ENCODE measurements at places on chromosomes 1 and 21.

- no peaks in the 10 kb centered on the region for H3K4me1 ChIP-seq
- no peak overlapping the region for H3K27ac ChIP-seq
- no peak for DNase-seq
- no peak overlapping the region for H3K4me3 ChIP-seq
- H3K36me3 ChIP-seq = no peaks in the 10 kb centered on the region
- no peaks in the 10 kb centered on the region for H3K27me3 ChIP-seq
These were observed 25.5 kb upstream of the EPB41 start for GRCh38 chr1:28888915-28889314.

DNA sequence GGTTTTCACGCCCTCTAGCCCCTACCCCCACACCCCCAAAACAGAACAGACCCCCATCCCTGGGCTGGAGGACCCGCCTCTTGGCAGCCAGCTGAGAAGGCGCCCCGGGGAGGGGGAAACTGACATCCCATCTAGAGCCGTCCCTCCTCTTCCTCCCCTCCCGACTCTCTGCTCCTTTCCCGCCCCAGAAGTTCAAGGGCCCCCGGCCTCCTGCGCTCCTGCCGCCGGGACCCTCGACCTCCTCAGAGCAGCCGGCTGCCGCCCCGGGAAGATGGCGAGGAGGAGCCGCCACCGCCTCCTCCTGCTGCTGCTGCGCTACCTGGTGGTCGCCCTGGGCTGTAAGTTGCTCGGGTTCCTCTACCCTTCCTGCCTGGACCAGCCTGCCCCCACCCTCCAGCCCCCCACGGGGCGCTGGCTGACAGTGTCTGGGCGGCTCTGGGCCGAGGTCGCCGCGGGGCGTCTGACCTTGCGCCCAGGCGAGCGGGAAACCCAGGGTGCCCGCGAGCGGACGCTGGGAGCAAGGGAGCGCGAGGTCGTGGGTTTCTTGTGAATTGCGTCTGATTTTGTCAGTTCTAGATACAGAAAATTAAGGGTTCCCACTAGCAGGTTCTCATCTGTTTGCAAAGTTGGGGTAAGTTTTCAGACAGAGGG, 618 bp downstream of the JAM2 start:
- H3K27me3 ChIP-seq = no peaks in the 10 kb centered on the region
- peaks cover 16% of the 10 kb centered on the region for H3K4me1 ChIP-seq
- peak overlapping the region; percentile 85 for H3K4me3 ChIP-seq
- DNase-seq = no peak

DNA sequence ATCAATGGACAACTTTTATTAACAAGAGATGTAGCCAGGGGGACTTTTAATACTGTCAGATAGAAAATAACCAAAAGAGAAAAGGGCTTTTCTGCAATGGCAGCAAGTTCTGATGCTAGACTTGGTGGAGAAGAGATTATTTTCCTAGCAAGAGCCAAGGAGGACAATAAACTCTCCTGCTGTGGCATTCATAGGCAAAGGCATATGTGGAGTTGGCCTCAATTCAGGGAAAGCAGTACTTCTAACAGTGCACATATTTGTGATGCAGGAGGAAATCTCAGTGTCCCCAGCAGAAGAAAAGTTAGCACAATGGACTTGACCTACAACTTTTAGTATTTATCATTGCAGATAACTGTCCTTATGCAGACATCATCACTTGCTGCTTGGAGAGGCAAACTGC, 75.1 kb upstream of the GRIK1 start:
- no peaks in the 10 kb centered on the region for H3K4me1 ChIP-seq
- H3K36me3 ChIP-seq = no peaks in the 10 kb centered on the region
- no peak for DNase-seq
- H3K27me3 ChIP-seq = no peaks in the 10 kb centered on the region
- H3K27ac ChIP-seq = no peak overlapping the region

DNA sequence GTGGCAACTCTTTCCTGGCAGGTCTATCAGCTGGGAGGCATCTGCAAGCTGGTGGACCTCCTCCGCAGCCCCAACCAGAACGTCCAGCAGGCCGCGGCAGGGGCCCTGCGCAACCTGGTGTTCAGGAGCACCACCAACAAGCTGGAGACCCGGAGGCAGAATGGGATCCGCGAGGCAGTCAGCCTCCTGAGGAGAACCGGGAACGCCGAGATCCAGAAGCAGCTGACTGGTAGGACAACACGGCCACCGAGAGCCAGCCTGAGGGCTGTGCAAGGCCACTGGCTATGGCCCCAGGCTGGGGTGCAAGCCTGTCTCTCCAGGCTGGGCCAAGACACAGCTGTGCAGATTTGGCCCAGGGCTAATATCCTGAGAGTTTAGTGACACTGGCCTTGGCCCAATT, 34.2 kb downstream of the PKP1 start:
- H3K4me3 ChIP-seq = no peak overlapping the region
- no peak for DNase-seq
- H3K36me3 ChIP-seq = no peaks in the 10 kb centered on the region
- no peaks in the 10 kb centered on the region for H3K27me3 ChIP-seq

DNA sequence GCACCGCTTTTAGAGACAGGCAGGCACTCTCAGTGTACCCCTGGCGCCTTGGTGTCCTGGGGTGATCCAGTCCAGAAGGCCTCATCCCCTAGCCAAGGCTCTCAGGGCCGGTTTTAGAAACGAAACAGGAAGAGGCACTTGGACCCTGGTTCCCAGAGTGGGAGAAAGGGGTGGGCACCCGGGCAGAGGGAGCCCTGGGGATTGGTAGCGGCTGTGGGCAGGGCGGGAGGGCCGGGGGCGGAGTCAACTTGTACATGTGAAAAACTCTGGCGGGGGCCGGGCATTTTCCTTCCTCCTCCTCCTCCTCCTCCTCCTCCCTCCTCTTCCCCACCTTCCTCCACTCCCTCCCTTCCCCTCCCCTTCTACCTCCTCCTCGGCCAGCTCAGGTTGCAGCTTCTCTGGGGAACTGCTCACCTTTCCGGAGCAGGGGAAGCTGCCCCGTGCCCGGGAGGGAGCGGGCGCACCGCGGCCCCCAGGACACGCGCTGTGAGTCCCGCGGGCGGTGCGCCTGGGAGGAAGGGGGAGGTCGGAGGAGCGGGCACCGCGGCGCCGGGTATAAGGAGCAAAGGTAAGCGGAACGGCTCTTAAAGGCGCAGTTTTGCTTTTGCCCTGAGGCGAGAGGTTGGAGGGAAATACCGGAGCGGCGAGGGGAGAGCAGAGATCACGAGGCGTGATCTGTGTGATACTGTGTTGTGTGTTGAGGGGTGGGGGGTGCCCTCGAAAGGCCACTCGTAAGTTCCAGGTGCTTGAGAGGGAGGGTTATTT, at the start of gene CDK18:
CDK18 (plus strand) TSS at position 359 of the 765 bp plus-strand sequence. CDS start 18,499 bp downstream, outside the sequence.
- peak within 1 kb of the TSS; percentile 90 for H3K27ac ChIP-seq
- H3K36me3 ChIP-seq = no peaks in the 10 kb centered on the region
- peak; percentile 74 for DNase-seq
- peak within 1 kb of the TSS; percentile 73 for H3K4me3 ChIP-seq
- H3K27me3 ChIP-seq = no peaks in the 10 kb centered on the region

DNA sequence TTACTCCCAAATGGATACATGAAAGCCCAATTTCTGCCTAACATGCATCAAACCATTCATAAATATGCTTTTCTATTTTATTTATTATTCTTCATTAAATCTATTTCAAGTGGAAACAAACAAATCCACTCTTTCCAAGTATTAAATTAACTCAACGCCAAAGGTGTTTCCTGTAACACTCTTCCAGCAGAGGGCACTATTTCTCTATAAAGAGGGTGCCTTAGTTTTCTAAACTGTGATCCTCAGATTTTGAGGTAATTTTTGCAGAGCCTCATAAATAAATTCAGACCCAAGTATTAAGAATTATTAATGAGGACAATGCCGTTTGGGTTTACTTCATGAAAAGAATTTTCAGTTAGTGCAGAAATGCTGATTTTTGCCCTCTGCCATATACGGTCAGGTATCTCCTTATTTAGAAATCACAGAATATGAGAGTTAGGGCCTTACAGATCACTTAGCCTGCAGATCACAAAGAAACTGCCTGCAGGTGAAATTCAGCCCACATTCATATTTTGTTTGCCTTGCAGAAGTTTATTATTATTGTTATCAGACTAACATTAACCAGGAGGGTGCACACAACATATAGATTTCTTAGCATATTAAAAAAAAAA, 40.1 kb upstream of the MYSM1 start:
- DNase-seq = no peak
- no peak overlapping the region for H3K4me3 ChIP-seq
- no peaks in the 10 kb centered on the region for H3K36me3 ChIP-seq
- no peaks in the 10 kb centered on the region for H3K4me1 ChIP-seq
- no peaks in the 10 kb centered on the region for H3K27me3 ChIP-seq

Measured in right atrium auricular region (tissue), 2 donors.